ENCODE measurements at places on chromosomes 5 and 9.

- no peak for DNase-seq
Observed at GRCh38 chr5:113606298-113607134, 93.0 kb downstream of the YTHDC2 start.

- DNase-seq: no peak
Observed at GRCh38 chr5:137113939-137114338, 385.2 kb downstream of the SPOCK1 start.

GRCh38 chr9:120774719-120775118 lies 18.5 kb downstream of the FBXW2 start:
- no peak for DNase-seq

DNA sequence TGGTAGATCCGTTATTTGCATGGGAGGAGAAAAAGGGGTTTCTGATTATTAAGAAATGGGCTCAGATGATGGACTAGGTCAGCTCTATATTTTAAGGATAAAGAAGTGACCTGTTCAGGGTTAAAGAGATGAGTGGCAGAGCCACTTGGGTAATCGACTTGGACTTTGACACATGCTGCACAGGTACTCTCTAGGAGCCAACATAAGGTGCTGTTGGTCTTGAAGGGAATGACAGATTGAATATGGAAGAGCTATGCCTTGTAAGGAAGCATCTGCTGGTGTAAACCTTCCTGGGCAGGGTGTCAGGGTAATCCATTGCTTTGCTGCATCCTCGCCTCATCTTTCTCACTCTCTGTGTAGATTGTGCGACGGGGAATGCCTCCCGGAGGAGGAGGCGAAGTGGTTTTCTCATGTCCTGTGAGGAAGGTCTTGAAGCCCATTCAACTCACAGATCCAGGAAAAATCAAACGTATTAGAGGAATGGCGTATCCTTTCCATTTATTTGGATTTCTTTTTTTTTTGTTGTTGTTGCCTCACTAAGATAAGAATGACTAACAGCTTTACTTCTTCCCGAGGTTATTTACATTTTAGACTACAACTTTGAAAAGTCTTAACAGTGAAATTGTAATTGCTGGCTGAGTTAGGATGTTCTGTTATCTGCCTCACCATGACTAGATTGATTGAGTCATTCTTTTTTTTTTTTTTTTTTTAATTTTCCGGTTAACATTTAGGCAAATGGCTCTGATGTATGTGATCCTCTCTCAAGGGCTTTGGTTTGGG lies 41.2 kb downstream of the RCL1 start:
- DNase-seq: no peak

- DNase-seq: no peak
Observed at GRCh38 chr5:172364773-172365172, 81.2 kb upstream of the UBTD2 start.

GRCh38 chr5:54727874-54728587 lies 210.5 kb downstream of the SNX18 start:
- DNase-seq: no peak

GRCh38 chr9:69168709-69169217 lies 5.3 kb upstream of the TJP2 start:
- no peak for DNase-seq

GRCh38 chr9:81132796-81133195 lies 556.6 kb downstream of the TLE1 start:
- no peak for DNase-seq

DNA sequence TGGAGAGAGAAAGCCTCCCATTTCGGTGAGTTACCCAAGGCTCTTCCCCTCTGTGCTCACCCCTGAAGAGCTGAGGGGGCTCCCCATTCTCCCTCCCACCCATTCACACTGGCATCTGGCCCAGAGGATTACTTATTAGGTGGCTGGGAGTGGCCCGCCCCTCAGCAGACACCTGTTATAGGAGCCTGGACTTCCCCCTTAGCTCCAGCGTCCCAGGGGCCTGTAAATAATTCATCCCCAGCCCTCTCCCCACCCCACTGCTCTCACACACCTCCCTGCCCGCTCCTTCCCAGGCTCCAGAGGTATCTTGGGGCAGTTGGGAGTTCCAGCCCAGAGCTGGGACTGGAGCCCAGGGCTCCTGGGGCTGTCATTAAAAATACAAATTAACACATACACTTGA lies 11.6 kb upstream of the SLC6A7 start:
- DNase-seq: no peak

GRCh38 chr5:54259981-54260380 lies 50.4 kb downstream of the ARL15 start:
- no peak for DNase-seq

GRCh38 chr5:30121043-30121442 lies 1072.4 kb upstream of the CDH6 start:
- no peak for DNase-seq

- DNase-seq: no peak
Observed at GRCh38 chr5:138686668-138687067, 66.6 kb upstream of the CTNNA1 start.

GRCh38 chr5:60972231-60972630 lies 27.2 kb downstream of the NDUFAF2 start:
- no peak for DNase-seq

DNA sequence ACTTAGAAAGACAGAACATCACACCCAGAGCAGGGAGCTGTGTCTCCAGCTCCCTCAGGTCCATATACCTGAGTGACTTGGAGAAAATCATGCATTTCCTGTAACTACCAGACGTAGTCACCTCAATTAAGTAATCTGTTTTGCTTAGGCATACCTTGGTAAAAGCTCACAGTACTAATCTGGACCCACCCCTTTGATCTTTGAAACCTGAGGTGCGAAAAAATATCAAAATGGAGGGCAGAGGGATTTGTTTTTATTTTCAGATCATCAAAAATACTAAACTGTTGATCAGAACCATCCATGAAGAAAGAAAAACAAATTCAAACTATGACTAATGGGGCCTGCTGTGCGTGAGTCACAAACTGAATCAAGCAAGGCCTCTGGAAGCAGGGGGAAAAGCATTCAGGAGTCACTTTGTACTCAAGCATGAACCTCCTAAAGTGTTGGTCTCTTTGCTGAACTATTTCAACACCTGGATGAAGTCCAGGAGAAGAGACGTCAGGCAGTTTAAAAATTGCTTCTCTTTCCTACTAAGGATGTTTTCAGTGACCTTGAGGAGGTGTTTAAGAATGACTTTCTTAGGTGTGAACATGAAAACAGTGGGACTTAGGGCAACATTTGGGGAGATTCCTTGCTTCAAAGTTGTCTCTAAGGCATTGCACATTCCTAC lies 76.3 kb downstream of the MUSK start:
- no peak for DNase-seq

DNA sequence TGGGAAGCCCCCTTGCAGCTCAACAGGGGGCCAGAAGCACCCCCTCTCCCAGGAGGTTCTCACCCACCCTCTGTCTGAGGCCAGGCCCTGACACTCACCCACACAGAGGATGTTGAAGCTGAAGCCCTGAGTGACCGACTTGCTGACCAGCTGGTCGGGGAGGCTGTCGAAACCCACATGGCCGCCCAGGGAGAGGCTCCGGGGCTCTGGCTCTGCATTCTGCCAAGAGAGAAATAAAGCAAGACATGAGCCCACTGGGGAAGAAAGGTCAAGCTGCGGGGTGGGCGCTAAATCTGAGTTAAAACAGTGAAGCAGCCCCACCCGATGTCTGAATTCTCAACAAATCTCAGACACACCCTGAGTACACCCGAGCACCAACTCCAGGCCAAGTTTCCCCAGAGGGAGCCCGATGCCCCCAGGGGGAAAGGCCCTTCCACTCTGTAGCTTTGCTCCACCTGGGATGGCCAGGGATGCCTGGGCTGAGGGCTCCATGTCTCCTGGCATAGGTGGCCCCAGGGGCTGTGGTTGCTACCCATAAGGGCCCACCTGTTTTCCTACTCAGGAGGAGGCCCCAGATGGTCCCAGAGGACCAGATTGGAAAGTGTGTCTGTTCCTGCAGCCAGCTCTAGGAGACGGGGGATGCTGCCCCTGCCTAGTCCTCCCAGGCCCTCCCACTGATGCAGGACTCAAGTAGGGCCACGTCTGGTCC lies 11.6 kb downstream of the SEPTIN8 start:
- no peak for DNase-seq

- no peak for DNase-seq
Observed at GRCh38 chr9:110575169-110575568, 4.4 kb downstream of the SVEP1 start.

DNA sequence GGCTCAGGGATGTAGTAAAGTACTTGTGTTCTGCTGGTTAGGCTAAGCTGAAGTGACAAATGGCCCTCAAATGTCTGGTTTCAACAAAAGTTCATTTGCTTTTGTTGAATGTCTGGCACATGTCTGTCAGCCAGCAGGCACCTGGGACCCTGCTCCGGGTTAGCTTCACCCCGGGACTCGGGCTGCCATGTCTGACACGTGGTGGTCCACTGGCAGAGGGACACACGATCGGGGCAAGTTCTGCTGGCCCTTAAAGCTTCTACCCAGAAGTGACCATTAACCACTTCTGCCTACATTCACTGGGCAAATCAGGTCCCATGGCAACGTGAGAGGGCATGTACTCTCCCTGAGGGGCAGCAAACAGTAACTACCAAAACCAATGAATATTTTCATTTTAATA lies 23.8 kb downstream of the POLR1E start:
- no peak for DNase-seq

GRCh38 chr9:91483189-91483691 lies 59.6 kb upstream of the NFIL3 start:
- DNase-seq: no peak

- no peak for DNase-seq
Observed at GRCh38 chr9:35790025-35790384, 1.4 kb upstream of the NPR2 start.

DNA sequence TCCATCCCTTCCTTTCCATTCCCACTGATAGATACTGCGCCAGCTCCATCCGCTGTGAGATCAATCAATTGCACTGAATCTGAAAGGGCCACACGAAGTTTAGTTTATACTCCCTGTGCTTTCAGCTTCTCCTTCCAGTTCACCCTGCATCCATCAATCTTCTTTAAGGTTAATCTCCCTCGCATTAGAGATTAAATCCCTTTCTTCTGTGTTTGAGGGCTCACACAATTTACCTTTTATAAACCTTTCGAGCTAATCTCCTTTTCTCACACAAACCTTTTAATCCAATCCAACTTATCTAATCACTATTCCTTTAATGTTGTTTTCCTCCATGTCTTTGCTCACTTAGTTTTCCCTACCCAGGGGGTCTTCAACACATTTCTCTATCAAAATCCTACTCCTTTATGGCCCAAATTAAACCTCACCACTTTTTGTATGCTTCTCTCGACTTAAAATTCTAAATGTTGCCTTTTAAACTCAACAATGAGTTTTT lies 64.6 kb upstream of the HAPLN1 start:
- DNase-seq: no peak

GRCh38 chr9:15763371-15763770 lies 210.5 kb downstream of the CCDC171 start:
- no peak for DNase-seq

DNA sequence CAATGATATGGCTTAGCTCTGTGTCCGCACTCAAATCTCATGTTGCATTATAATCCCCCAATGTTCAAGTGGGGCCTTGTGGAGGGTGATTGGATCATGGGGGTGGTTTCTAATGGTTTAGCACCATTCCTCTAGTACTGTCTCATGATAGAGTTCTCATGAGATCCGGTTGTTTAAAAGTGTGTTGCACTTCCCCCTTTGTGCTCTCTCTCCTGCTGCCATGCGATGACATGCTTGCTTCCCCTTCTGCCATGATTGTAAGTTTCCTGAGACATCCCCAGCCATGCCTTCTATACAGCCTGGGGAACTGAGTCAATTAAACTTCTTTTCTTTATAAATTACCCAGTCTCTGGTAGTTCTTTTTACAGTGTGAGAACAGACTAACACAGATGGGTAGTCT lies 427.1 kb downstream of the CHSY3 start:
- no peak for DNase-seq

- no peak for DNase-seq
Observed at GRCh38 chr5:63125862-63126261, 547.2 kb downstream of the LRRC70 start.

DNA sequence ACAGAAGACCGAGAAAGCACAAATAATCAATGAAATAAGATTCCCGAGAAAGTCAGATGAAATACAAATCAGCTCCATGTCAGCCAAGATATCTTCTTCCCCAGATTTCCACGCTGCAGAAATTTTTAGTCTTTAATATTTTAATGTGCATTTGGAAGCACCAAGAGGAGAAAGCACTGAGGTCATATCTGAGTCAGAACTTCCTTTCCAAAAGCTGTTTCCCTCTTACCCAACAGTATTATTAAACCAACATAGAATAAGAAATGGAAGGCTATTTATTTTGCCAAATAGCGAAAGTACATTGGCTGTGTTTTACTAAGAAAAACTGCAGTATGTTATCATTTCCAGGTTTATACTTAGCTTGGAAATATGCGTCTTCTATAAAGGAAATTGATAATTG lies 772.1 kb upstream of the CDH9 start:
- no peak for DNase-seq

GRCh38 chr9:112863746-112864145 lies 26.9 kb downstream of the SLC46A2 start:
- no peak for DNase-seq

DNA sequence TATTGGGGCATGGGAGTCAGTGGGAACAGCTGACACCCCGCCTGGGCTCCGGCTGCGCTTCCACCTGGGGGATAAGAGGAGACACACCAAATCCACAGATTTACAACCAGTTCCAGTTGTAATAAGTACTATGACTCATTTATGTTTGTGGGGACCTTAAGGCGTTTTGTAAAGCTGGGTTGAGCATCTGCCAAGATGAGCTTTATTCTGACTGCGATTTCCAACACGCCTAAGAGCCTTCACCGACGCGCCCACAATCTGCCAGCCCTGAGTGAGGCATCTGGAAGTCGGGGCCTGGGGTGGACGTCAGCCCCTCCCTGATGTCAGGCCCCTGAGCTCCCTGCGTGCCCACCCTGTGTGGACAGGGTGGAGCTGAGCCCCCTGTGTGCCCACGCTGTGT lies 14.3 kb upstream of the LHX3 start:
- DNase-seq: no peak

- no peak for DNase-seq
Observed at GRCh38 chr5:169474226-169474625, 109.3 kb upstream of the SPDL1 start.

DNA sequence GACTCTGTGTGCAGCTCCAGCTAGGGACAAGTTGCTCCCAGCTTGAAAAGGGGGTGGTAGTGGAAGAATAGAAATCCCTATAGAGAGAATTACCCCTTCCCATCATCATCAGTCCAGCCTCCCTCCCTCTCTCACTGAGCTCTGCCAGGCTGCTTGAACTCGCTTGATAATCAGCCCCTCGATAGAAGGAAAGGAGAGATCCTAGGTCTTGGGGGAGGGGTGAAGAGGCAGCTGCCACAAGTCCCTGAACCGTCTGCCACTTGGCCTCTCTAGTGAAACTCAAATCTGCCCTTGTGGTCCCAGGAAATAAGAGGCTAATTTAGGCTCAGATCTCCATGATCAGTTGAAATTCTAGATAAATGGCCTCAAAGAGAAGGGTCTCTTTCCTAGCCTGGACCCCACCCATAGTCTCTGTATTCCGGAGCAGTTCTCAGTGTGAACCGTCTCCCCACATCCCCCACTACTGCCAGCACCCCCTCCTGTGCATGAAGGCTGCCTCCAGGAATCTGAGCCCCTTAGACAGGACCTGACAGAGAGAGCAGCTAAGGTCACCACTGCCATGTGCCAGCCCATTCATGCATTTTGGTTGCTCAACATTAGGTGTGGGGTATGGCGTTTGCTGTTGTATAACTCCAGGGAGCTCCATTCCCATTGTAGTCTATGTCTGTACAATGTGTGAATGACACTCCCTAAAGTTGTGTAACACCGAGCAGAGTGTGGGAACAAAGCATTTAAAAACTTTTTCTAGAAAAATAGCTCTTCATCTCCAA lies 5.5 kb downstream of the DNAJB5 start:
- DNase-seq: no peak
